Natural killer cell (primary cell): ENCODE measurements at places on chromosomes 3 and 15. TPM values are rescaled to one million over a fixed set of nuclear protein-coding genes. Genes with fewer than 3 reads are reported as not detected.

MEGF11 gene
- not detected for total RNA-seq

GHRL gene
- total RNA-seq, result 1.5 TPM

TTLL13 gene
- total RNA-seq, result 0.18 TPM

PLSCR4 gene
- 0.21 TPM for total RNA-seq

DNA sequence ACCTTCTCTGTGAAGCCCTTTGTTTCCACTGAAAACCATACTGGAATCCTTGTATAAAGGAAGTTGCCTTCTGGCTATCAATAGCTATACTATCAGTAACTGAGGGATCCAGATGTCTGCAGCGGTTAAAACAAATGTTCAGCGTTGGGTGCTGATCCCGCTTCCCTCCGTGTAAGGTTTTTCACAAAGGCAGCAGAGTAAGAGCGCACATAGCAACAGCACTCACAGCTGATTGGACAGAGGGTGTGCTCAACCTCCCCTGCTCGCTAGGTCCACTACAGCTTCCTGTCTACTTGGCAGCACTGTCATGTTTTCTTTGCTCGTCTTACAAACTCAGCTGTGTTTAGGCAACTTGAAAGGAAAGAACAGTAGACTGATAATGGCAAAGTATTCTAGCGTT lies 27.3 kb downstream of the ATOSA start:
- H3K4me3 ChIP-seq, result no peak overlapping the region
- H3K4me1 ChIP-seq, result no peaks in the 10 kb centered on the region
- peaks cover 41% of the 10 kb centered on the region for H3K36me3 ChIP-seq
- H3K27me3 ChIP-seq, result no peaks in the 10 kb centered on the region
- peak overlapping the region; percentile 18 for H3K27ac ChIP-seq

GRCh38 chr3:25483456-25483855 lies 55.4 kb downstream of the RARB start:
- no peaks in the 10 kb centered on the region for H3K27me3 ChIP-seq
- no peaks in the 10 kb centered on the region for H3K36me3 ChIP-seq
- H3K4me1 ChIP-seq, result no peaks in the 10 kb centered on the region
- no peak overlapping the region for H3K4me3 ChIP-seq

GRCh38 chr3:35746492-35746891 lies 107.2 kb downstream of the ARPP21 start:
- DNase-seq, result no peak
- H3K4me3 ChIP-seq, result no peak overlapping the region
- no peak overlapping the region for H3K27ac ChIP-seq
- H3K27me3 ChIP-seq, result no peaks in the 10 kb centered on the region

DNA sequence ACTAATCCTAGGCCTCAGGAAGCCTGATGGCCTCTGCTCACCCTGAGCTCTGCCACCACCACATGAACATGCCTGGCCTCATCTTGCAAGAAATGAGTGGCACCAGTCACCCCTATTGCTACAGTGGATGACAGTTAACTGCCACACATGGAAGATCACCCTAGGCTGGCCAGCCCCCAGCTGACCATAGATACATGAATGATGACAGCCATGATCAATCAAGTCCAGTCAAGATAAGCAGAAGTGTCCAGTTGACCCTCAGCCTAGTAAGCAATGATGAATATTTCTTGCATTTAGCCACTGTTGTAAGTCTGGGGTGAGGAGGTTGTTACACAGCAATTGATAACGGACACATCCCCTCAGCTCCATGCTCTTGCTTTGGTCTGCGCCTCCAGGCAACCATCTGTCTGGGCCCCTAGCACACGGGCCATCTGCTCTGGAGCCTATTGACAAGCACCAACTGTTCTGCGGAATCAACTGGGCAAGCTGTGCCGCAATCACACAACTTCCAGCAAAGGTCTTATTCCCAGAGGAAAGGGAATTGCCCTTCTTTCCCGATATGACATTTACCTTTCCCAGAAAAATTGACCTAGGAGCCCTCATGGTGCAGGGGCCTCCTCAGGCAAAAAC lies 2.2 kb upstream of the LYZL4 start:
- H3K4me1 ChIP-seq, result no peaks in the 10 kb centered on the region
- H3K36me3 ChIP-seq, result no peaks in the 10 kb centered on the region
- no peak overlapping the region for H3K4me3 ChIP-seq
- H3K27ac ChIP-seq, result no peak overlapping the region
- DNase-seq, result no peak

DNA sequence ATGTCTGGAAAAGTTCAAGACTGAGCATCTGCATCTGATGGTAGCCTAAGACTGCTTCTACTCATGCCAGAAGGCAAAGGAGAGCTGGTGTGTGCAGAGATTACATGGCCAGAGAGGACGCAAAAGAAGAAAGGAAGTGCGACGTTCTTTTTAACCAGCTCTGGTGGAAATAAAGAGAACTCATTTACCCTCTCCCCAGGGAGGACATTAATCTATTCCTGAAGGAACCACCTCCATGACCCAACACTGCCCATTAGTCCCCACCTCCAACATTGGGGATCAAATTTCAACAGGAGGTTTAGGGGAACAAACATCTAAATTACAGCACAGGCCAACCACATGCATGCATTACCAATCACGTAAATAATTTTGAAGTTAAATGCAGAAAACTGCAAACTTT lies 1.5 kb upstream of the NCK1 start:
- H3K27me3 ChIP-seq, result no peaks in the 10 kb centered on the region
- peak overlapping the region; percentile 97 for H3K27ac ChIP-seq
- no peak for DNase-seq
- no peaks in the 10 kb centered on the region for H3K36me3 ChIP-seq

- no peaks in the 10 kb centered on the region for H3K4me1 ChIP-seq
- H3K27me3 ChIP-seq, result no peaks in the 10 kb centered on the region
- no peak overlapping the region for H3K4me3 ChIP-seq
- no peak for DNase-seq
- H3K27ac ChIP-seq, result no peak overlapping the region
These were observed 199.4 kb upstream of the THBS1 start for GRCh38 chr15:39381517-39381916.

DNA sequence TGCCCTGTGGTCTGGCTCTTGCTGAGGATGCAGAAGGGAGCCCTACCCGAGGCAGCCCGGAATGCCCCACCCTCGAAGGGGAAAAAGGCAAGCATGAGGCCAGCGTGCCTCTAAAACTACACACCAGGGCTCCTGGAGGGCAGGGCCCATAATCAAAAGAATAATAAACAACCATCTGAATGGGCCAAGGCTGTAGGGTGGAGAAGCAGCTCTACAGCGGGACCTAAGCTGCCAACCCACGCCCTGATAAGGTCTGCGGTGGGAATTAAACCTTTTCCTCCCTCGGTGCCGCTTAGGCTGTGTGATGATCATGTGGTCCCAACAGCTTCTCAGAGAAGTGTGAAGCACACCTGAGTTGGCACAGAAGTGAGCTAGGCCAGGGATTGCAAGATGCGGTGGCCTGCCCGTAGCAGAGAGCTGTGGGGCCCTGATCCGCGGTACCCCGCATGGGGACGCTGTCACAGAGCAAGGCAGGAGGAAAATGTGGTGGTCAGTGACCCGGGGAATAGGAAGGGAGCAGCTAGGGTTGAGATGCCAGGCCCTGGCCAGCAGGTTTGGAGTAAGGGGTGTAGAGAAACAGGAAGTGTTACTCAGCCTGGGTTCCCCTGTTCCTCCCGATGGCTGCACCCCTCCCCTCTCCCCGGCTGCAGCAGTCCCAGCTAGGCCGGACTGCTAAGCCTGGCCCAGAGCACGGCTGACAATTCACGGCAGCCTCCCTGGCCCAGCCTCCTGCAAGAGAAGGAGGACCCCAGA lies 1.1 kb upstream of the C15orf62 start:
- no peak for DNase-seq
- peaks cover 60% of the 10 kb centered on the region for H3K4me1 ChIP-seq
- H3K27me3 ChIP-seq, result no peaks in the 10 kb centered on the region
- no peak overlapping the region for H3K4me3 ChIP-seq
- H3K27ac ChIP-seq, result peak overlapping the region; percentile 60
- peaks cover 22% of the 10 kb centered on the region for H3K36me3 ChIP-seq

- H3K4me3 ChIP-seq, result no peak overlapping the region
- H3K27me3 ChIP-seq, result no peaks in the 10 kb centered on the region
- no peaks in the 10 kb centered on the region for H3K4me1 ChIP-seq
- no peak overlapping the region for H3K27ac ChIP-seq
These were observed 165.2 kb upstream of the NUDT16 start for GRCh38 chr3:131216330-131216729.

DNA sequence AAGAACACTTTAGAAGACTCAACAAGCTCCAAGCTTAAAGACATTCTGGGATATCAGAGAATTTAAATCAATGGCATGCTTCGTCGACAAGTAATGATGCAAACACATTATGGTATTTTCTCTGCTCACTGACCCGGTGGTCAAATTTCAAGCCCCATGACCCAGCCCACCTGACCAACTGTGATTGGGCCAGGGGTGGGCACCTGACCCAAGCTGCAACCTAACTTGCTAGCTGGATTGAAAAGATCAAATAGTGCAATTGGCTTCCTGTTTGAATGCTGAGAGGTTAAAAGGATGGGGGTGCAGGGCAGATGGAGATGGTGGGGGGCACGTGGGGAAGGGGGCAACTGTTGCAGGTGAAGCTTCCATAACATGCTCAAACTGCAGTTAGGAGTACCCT lies 250.4 kb downstream of the CLSTN2 start:
- H3K4me3 ChIP-seq, result no peak overlapping the region
- no peaks in the 10 kb centered on the region for H3K4me1 ChIP-seq
- DNase-seq, result no peak
- no peak overlapping the region for H3K27ac ChIP-seq
- H3K36me3 ChIP-seq, result no peaks in the 10 kb centered on the region

DNA sequence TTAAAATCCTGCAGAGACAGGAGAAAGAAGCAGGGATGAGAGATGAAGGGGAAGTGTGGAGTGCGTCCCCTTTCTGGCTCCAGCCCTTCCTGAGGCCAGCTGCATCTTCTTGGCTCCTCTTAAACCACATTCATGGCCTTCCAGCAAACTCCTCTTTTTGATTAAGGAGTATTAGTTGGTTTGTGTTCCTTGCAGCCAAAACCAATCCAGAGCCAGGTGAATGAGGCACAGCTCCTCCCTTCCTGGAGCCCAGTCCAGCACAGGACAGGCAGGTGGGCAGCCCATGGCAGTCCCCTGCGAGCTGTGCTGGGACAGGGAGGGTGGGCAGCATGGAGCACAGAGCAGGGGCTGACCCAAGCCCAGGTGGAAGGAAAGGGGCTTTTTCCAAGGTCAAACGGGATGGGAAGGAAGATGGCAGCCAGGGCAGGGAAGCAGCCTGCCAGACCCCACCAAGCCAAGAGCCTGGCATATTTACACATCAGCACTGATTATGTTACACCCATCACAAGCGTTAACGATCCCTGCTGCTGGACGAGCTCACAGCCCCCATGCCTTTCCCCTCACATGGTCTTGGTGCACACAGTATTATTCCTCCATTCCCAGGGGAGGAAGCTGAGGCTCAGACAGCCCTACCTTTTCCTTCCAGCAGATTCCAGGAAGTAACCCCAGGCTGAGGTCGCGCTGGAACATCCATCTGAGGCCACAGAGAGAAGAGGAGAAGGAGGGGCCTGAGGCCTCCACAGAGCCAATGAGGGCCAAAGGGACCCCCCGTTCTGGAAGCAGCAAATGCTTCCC lies 175.6 kb downstream of the SMAD6 start:
- no peaks in the 10 kb centered on the region for H3K36me3 ChIP-seq
- H3K27ac ChIP-seq, result no peak overlapping the region
- no peaks in the 10 kb centered on the region for H3K27me3 ChIP-seq
- no peak overlapping the region for H3K4me3 ChIP-seq

GRCh38 chr3:7396534-7396933 lies 535.6 kb downstream of the GRM7 start:
- no peaks in the 10 kb centered on the region for H3K4me1 ChIP-seq
- H3K27me3 ChIP-seq, result no peaks in the 10 kb centered on the region
- H3K27ac ChIP-seq, result no peak overlapping the region
- no peaks in the 10 kb centered on the region for H3K36me3 ChIP-seq
- H3K4me3 ChIP-seq, result no peak overlapping the region

- H3K36me3 ChIP-seq, result no peaks in the 10 kb centered on the region
- no peak overlapping the region for H3K27ac ChIP-seq
- DNase-seq, result no peak
- no peaks in the 10 kb centered on the region for H3K4me1 ChIP-seq
- no peak overlapping the region for H3K4me3 ChIP-seq
These were observed 21.0 kb downstream of the TMEM44 start for GRCh38 chr3:194612221-194612620.

DNA sequence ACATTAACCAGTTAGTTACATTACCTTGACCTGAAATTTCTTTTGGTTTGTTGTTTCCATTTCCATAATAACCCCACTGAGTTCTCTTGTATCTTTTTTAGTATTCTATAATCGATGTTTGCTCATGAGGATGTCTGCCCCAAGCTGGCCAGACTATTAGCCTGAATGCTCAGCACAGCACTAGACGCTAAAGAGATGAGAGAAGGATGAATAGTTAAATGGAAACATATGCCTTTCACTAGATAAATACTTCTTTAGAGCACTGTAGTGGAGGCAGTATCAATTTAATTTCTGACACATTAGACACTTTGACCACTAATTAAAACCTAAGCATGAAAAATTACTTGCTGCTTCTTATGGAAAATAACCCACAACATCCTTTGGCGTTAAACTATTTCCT lies 654.9 kb upstream of the KCNMB2 start:
- no peak overlapping the region for H3K27ac ChIP-seq
- H3K4me3 ChIP-seq, result no peak overlapping the region
- no peaks in the 10 kb centered on the region for H3K27me3 ChIP-seq
- no peaks in the 10 kb centered on the region for H3K4me1 ChIP-seq
- no peak for DNase-seq

DNA sequence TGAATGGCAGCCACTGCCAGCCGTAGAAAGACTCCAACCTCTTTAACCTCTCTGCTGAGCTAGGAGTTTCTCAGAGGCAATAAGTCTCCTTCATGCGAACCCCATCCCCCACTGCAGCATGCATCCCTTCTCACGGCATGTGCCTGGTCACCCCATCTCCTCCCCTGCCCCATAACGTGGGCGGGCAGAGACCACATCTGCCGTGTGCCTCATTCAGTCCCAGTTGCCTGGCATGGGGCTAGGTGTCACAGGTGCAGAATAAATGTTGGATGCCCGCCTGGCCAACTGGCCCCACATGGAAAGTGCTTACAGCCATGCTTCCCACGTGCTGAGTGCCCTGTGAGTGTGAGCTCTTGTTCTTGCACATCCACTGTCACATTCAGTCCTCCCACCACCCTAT lies 43.5 kb upstream of the NTRK3 start:
- no peak overlapping the region for H3K4me3 ChIP-seq
- H3K36me3 ChIP-seq, result no peaks in the 10 kb centered on the region
- no peaks in the 10 kb centered on the region for H3K4me1 ChIP-seq
- no peaks in the 10 kb centered on the region for H3K27me3 ChIP-seq
- no peak for DNase-seq
- H3K27ac ChIP-seq, result no peak overlapping the region

DNA sequence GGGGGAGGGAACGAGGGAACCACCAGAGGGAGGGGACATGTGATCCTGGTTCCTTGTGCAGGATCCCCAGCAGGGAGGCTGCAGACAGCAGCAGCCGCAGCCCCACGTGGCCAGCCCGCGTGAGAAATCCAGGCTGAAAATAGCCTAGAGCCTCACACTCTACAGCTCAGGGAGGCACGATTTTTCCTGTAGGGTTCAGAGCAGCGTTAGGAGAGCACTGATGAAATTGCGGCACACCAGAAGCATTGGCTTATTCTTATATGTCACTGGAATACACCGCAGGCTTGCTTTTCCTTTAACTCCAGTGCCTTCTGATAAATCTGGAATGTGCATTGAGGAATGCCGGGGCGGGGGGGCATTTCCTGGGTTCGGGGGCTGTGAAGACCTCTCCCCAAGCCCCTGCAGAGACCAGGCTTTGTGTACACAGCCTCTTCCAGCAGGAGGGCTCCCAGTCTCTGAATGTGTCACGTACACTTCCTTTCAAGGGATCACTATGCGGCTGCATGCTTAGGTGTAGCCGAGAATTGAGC lies 193.0 kb downstream of the ATP10A start:
- no peak overlapping the region for H3K4me3 ChIP-seq
- H3K36me3 ChIP-seq, result no peaks in the 10 kb centered on the region
- no peak for DNase-seq
- H3K27me3 ChIP-seq, result peaks cover 12% of the 10 kb centered on the region
- no peaks in the 10 kb centered on the region for H3K4me1 ChIP-seq
